Stimulated activated CD4-positive, alpha-beta T cell treated with anti-CD3 and anti-CD28 coated beads, Interleukin-15, amount 100 ng/mL, for 48 hours (primary cell): ENCODE measurements at places on chromosomes 7 and 10.

- no peak for DNase-seq
Observed at GRCh38 chr7:119482671-119483070, 790.3 kb upstream of the KCND2 start.

GRCh38 chr10:120221873-120222485 lies 235.0 kb upstream of the PLPP4 start:
- no peak for DNase-seq

- no peak for DNase-seq
Observed at GRCh38 chr10:77967611-77968022, 41.1 kb upstream of the DLG5 start.

GRCh38 chr10:118286051-118286838 lies 55.9 kb downstream of the FAM204A start:
- no peak for DNase-seq

GRCh38 chr10:17866346-17866745 lies 57.2 kb downstream of the MRC1 start:
- DNase-seq, result no peak

GRCh38 chr7:135661311-135662122 lies 797 bp upstream of the STMP1 start:
- no peak for DNase-seq

GRCh38 chr7:32659853-32660252 lies 164.6 kb downstream of the AVL9 start:
- DNase-seq, result no peak

- DNase-seq, result no peak
Observed at GRCh38 chr7:107185716-107186115, 16.9 kb downstream of the HBP1 start.

- no peak for DNase-seq
Observed at GRCh38 chr7:17062151-17063044, 180.6 kb upstream of the AGR3 start.

GRCh38 chr7:155168597-155169480 lies 98.7 kb downstream of the HTR5A start:
- no peak for DNase-seq

GRCh38 chr7:116647290-116647689 lies 24.7 kb upstream of the MET start:
- DNase-seq, result no peak

- DNase-seq, result peak; percentile 59
Observed at GRCh38 chr10:29496341-29497162, 138.2 kb downstream of the SVIL start.

- no peak for DNase-seq
Observed at GRCh38 chr7:4816419-4817080, 41.1 kb downstream of the AP5Z1 start.

- no peak for DNase-seq
Observed at GRCh38 chr10:11326241-11326640, 285.2 kb downstream of the USP6NL start.

- DNase-seq, result no peak
Observed at GRCh38 chr7:116405810-116406209, 93.7 kb upstream of the CAV2 start.

GRCh38 chr7:103114576-103115008 lies 34.3 kb downstream of the NAPEPLD start:
- no peak for DNase-seq

GRCh38 chr10:106566873-106567272 lies 597.6 kb downstream of the SORCS1 start:
- DNase-seq, result no peak

GRCh38 chr10:3476640-3477448 lies 304.3 kb upstream of the PITRM1 start:
- no peak for DNase-seq

- no peak for DNase-seq
Observed at GRCh38 chr7:80357530-80357929, 154.3 kb downstream of the GNAT3 start.

GRCh38 chr7:47946581-47947354 lies 1.5 kb downstream of the PKD1L1 start:
- DNase-seq, result no peak

DNA sequence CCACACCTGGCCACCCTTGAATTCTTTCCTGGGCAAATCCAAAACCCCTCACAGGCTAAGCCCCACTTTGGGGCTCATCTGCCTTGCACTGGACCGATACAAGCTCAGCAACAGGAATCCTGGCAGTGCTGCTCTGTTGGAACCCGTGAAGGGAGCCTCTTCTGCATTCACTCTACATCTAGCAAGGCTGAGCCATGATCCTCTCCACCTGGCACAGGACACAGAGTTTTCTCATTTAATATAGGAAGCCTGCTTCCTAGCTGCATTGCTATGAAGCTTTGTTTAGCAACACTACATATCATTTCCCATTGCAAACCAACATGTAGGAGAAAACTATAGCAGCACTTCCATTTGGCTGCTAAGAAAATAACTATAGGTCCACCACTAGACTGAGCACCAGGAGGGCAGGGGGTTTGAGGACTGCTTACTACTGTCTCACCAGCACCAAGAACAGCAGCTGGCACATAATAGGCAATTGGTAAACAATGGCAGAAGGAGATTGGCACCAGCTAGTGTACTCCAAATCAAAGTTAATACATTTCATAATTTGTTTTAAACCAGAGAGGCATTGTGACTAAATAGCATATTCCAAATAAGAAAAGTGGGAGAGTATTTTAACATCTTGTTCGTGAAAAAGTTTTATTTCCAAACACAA lies 56.1 kb downstream of the CPVL start:
- no peak for DNase-seq

GRCh38 chr7:96534221-96534620 lies 175.4 kb downstream of the SEM1 start:
- no peak for DNase-seq

- DNase-seq, result no peak
Observed at GRCh38 chr10:97007417-97007816, 175.3 kb downstream of the LCOR start.

GRCh38 chr10:27447540-27447939 lies 56.6 kb upstream of the RAB18 start:
- no peak for DNase-seq

DNA sequence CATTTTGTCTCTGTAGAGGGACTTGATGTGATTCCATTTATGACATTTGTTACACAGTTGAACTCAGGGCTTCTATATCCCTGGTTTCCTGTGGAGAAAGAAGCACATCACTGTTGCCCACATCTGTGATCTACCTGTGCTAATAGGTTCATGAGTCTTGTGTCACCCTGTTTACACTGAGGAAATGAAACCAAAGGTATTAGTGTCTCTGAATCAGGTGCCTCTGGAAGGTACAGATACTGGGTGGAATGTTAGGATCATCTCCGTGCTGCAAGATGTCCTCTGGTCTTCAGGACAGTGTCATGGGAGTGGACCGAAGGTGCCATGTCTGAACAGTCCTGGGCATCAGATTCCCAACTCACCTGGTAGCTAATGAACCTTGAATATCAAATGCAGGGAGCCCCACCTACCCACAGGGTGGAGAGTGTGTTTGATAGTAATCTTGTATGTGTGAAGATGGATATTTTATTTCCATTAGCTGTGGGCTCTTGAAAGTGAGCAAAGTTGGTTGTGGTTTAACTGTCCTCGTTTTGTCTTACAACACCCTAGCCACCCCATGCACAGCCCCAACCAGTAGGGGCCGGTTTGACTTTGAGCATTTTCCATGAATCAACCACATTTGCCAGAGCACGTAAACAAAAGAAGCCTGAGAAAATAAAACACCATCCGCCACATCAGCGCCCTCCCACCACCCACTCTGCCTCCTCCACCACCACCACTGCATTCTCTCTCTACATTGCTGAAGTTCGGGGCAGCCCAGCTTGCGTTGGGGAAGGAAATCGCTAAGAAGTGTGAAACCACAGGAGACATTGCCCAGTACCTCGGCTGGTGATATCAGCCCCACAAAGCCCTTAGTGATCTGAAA lies 40.7 kb downstream of the TARP start:
- DNase-seq, result peak; percentile 56

DNA sequence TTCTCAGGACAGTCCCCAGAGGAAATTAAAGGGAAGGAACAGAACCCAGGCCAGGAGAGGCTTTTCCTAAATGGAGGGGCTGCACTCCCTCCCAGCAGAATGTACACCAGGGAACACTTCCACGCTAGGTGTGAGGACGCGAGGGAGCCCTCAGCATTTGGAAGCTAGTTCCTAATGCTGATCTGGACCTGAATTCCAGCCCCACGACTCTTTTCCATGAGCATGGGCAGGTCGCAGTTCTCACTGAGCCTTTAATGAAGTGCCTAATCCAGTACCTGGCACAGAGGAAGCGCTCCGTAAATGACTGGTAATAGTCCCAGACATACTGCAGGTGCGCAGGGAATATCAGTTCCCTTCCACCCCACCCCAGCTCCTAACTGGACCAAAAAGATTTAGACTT lies 1.1 kb downstream of the ALOX5 start:
- DNase-seq, result no peak

DNA sequence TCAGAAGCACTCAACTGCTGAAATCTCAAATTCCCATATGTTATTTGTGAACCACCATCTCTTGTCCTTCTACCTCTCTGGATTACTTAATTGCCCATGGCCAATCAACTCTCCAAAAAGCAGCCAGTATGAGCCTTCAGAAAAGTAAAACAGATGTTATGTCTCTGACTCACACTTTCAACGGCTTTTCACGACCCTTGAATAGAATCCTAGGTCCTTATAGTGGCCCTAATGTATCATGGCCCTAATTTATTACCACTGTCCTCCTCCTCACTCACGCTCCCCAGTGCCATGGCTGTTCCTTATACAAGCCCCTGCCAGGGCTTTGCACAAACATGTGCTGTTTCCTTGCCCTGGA lies 20.0 kb downstream of the ZNF438 start:
- DNase-seq, result no peak

GRCh38 chr10:110023785-110024465 lies 16.1 kb downstream of the ADD3 start:
- DNase-seq, result no peak

- no peak for DNase-seq
Observed at GRCh38 chr7:76292213-76292573, 10.3 kb upstream of the HSPB1 start.

GRCh38 chr7:101701153-101701794 lies 72.2 kb upstream of the MYL10 start:
- DNase-seq, result no peak

DNA sequence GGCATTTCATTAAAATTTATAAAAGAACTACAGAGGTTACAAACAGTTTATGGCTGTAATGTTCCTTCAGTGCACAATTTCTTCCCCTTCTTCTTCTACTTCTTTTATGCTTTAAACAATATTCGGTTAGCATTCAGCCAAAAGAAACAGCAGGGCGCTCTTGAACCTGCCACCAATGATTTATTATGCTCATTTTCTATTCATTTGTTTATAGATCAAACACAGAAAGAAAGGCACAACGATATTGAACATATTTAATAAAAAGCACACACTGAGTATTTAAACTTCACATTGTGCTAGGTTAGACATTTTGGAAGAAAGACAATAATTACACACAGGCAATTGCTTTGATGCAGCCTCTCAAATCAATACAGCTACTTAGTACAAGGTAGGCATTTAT lies 1025.8 kb upstream of the LRRN3 start:
- DNase-seq, result no peak

GRCh38 chr10:15322356-15322755 lies 48.7 kb downstream of the FAM171A1 start:
- no peak for DNase-seq

- DNase-seq, result no peak
Observed at GRCh38 chr10:82266438-82266837, 391.4 kb downstream of the NRG3 start.

DNA sequence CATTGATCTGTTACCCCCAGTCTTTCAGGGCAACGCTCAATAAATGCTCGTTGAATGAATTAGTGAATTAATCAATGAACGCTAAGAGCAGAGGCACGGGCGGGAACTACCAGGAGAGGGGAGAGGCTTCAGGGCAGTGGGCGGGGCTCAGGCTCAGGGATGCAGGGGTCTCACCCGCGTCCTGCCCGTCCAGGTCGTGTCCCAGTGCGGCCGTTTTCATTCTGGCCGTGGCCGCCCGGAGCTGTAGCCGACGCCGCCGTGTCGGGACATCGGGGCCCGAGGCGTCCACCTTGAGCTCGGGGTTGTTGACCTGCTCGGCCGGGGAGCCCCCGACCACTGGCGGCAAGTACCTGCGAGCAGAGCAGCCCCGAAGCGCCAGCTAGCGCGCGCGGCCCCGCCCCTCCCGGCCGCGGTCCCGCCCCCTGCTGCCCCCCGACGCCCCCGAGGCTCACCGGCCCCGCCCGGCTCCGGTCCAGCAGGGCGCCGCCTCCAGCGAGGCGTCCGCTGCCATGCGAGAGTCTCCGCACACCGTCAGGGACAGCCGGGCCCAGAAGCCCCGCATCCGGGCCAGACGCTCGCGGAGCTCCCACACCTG lies 2.8 kb upstream of the GAL3ST4 start:
- DNase-seq, result no peak

GRCh38 chr7:137687556-137688265 lies 159.1 kb downstream of the DGKI start:
- DNase-seq, result no peak

DNA sequence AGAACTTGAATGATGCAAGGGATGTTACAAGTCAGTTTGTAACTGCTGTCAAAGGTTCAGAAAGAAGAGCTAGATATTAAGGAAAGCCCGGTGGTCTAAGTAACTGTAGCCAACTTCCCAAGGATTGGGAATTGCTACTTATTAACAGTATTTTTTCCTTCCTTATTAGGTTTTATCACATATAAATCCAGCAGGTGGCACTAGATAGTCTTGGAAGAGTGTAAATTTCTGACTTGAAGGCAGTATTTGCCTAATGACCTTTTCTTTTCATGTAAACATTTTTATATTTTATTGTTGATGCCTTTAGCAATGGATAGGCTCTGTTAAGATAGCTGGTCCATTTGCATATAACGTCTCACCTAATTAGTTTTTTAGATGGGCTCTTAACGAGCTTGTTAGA lies 51.2 kb downstream of the ANLN start:
- DNase-seq, result no peak

DNA sequence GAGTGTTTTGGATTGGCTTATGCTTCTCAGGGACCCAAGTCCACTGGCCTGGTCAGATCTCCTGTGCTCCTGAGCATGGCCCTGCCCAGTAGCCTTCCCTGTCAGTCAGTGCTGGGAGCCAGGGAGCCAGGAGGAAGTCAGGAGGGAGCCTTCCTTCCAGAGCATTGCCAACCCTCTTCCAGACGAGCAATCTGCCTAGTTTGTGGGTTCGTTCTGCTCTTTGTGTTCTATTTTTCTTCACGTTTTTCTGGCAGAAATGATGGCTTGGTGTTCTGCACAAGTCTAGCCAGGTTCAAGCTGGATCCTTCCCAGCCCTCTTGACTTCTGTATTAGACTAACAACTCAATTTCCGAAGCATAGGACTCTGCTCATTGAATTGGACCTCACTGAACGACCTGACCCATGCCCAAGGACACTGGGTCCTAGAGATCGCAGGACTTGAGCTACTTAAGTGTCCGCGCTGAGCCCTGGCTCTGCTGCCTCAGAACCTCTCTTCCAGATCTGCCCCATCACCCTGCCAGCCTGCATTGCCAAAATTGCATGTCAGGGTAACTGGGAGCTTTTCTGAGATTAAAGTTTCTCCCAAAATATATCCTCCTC lies 76.2 kb upstream of the MPP7 start:
- DNase-seq, result no peak

GRCh38 chr10:19041171-19041570 lies 7.4 kb upstream of the MALRD1 start:
- no peak for DNase-seq
